ENCODE measurements at places on chromosomes 2 and 18. TPM values are rescaled to one million over a fixed set of nuclear protein-coding genes. Genes with fewer than 3 reads are reported as not detected.

DNA sequence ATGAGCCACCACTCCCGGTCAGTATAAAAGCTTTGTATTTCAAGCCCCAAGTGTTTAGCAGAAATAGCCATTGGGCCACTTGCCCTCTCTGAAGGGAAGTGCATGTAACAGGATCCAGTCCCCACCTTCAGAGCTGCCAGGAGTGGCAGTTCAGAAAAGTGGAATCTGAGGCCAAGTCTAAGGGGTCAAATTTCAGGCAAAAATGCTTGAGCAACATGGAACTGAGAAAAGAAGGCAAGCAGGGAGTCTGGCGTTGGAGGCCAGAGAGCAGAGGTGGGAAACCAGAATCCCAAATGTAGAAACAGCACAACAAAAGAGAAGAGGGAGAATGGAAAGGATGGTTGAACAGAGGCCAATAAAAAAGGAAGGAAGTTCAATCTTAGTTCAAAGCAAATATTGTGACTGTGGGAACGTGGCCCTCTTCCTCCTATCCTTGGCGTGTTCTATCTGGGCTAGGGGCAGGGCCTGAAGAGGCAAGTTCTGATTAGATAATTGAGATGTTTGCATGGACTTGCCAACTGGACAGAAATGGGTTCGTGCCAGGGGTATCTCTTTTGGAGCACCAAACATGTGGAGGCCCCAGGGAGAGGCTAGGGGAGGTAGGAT lies 102.2 kb downstream of the AP1S3 start:
- no peak for DNase-seq
- H3K27ac ChIP-seq, result no peak overlapping the region
- H3K4me1 ChIP-seq, result no peaks in the 10 kb centered on the region
- H3K36me3 ChIP-seq, result no peaks in the 10 kb centered on the region
- H3K27me3 ChIP-seq, result no peaks in the 10 kb centered on the region
- no peak overlapping the region for H3K4me3 ChIP-seq

DNA sequence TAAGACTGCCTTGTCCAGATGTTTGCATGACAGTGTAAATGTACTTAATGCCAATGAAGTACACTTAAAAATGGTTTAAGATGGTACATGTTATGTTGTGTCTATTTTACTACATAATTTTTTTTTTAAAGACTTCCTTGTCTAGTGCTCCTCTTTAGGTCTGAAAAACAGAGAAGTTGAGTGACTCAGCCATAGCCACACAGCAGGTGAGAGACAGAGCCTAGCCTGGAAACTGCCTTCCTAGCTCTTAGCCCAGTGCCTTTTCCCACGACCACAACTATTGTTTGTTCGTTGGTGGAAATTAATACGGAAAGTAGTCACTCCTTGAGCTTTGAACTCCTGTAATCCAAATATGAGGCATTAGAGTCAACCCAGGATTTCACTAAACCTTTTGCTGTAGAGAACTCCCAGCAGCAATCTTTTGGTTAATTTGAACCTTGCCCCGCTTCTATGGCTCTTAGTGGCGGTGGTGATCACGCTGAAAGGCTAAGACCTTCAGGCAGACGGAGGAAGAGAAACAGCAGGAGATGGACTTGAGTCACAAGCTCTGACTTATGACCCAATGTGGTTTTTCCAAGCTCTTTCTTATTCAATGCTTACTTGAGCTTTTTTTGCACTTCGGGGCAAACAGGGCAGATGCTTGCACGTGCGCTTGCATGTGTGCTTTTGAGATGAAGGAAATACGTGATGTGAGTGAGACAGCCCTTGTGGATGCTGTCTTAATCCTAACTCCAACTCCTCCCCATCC lies 21.2 kb downstream of the TRIB2 start:
- H3K4me1 ChIP-seq, result peaks cover 20% of the 10 kb centered on the region
- DNase-seq, result no peak
- no peaks in the 10 kb centered on the region for H3K27me3 ChIP-seq
- peak overlapping the region; percentile 77 for H3K27ac ChIP-seq
- no peak overlapping the region for H3K4me3 ChIP-seq
- peaks cover 84% of the 10 kb centered on the region for H3K36me3 ChIP-seq

GRCh38 chr2:69163109-69163508 lies 150.1 kb downstream of the ANTXR1 start:
- H3K4me3 ChIP-seq, result no peak overlapping the region
- H3K36me3 ChIP-seq, result no peaks in the 10 kb centered on the region
- H3K27ac ChIP-seq, result peak overlapping the region; percentile 9
- no peaks in the 10 kb centered on the region for H3K27me3 ChIP-seq
- DNase-seq, result no peak
- peaks cover 50% of the 10 kb centered on the region for H3K4me1 ChIP-seq

GRCh38 chr18:54528942-54529376 lies 62.1 kb upstream of the DYNAP start:
- H3K27ac ChIP-seq, result no peak overlapping the region
- no peaks in the 10 kb centered on the region for H3K36me3 ChIP-seq
- no peaks in the 10 kb centered on the region for H3K27me3 ChIP-seq
- no peak for DNase-seq
- no peaks in the 10 kb centered on the region for H3K4me1 ChIP-seq

DNA sequence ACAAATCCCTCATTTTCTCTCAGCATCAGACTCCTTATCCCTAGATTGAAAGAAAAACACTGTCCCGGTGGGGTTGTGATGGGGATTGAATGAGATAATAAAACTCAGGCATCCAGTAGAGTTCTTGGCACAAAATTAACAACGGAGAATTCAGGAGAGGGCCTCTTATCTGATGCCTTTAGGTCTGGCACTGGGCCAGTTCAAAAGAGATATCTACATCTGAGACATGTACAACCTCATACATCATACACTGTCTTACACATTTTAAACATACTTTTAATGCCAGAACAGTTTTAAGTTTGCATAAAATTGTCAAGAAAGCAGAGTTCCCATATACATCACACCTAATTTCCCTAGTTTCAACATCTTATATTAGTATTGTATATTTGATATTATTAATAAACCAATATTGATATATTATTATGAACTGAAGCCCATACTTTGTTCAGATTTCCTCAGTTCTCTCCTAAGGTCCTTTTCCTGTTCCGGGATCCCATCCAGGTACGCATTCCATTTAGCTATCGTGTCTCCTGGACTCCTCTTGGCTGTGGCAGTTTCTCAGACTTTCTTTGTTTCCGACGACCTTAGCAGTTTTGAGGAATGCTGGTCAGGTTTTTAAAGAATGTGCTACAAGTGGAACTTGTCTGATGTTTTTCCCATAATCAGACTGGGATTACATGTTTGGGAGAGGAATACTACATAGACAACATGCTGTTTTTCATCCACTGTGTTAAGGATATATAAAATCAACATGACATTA lies 27.8 kb downstream of the NXPH2 start:
- no peaks in the 10 kb centered on the region for H3K4me1 ChIP-seq
- DNase-seq, result no peak
- no peaks in the 10 kb centered on the region for H3K36me3 ChIP-seq
- H3K4me3 ChIP-seq, result no peak overlapping the region
- no peak overlapping the region for H3K27ac ChIP-seq

- no peak overlapping the region for H3K27ac ChIP-seq
- no peaks in the 10 kb centered on the region for H3K4me1 ChIP-seq
- H3K36me3 ChIP-seq, result no peaks in the 10 kb centered on the region
- DNase-seq, result no peak
- H3K4me3 ChIP-seq, result no peak overlapping the region
These were observed 238.2 kb upstream of the SOX11 start for GRCh38 chr2:5454051-5454390.

DNA sequence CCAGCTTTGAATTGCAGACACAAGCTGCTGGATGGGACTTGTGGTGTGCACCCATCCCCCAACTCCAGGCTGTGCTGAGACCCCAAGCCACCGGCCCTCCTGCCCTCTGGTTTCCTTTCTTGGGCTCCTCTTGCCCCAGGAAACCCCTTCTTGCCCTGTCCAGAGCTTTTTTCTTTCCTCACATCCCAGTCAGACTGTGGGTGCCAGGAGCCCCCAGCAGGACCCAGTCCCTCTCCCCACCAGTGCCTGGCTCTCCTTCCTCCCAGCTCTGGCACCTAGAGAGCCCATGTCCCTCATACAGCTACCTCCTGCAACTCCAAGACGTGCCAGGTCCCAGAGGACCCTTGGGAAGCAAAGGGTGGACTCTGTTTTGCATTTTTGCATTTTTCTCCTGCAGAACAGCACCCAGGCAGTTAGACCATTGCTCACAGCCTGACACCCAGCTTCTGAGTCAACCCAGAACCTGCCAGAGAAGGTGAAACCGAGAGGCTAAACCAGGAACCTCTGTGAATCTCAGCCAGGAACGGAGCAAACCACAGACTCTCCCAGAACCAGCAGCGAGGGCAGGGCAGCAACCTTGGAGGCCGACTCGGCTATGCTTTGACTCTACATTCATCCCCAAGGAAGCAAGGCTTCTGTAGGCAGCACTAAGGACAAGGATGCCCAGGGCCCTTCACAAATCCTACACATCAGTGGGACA lies 221.1 kb downstream of the ANAPC1 start:
- no peak overlapping the region for H3K4me3 ChIP-seq
- DNase-seq, result no peak
- no peaks in the 10 kb centered on the region for H3K4me1 ChIP-seq
- no peak overlapping the region for H3K27ac ChIP-seq
- H3K27me3 ChIP-seq, result no peaks in the 10 kb centered on the region

Gene SLC23A3
- 2.1 TPM for total RNA-seq

Gene TMEM169
- 0.11 TPM for total RNA-seq

DNA sequence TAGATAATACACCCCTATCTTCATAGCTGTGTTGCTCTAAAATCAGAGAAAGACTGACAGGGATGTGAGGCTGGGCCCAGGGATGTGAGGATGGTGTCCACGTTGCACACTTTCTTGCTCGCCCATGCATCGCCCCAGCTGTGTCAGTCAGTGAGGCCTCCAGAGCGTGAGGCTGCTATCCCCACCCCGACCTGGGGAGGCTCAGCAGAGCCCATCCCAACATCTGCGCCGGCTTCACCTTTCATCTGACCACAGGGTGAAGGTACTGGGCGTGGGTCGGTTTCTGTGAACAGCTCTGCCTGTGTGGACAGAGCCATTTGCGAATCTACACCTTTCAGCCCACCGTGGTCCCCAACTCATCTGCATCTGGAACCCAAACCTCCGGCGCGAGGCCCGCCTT lies 255.7 kb downstream of the HDAC4 start:
- peaks cover 2% of the 10 kb centered on the region for H3K4me1 ChIP-seq
- H3K27ac ChIP-seq, result no peak overlapping the region
- DNase-seq, result no peak
- no peak overlapping the region for H3K4me3 ChIP-seq
- peaks cover 89% of the 10 kb centered on the region for H3K36me3 ChIP-seq

DNA sequence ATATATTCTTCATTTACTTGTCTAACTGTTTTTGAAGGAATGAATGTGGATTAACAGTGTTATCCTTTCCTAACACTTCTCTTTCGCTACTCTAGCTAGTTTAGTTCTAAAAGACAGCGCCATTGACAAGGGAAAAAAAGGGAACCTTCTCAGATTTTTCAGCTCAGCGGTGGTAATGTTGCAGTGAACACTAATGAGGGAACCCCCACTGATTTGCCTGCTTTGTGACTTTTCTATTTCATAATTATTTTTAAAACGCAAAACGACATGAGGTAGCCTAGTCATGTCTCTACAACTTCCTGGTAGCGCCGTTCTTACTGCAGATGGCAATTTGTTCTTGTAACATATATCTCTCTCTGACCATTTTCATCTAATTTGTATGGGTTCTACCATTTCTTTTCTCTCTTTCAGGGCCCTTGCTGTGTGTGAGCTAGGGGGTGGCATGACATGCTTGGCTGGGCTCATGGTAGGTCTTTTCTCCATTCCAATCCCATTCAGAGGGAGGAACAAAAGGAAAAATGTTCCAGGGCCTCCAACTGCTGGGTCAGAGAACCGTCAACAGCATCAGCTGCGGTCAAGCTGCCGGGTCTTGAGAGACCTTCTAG lies 235.5 kb upstream of the SIX3 start:
- no peak overlapping the region for H3K27ac ChIP-seq
- H3K27me3 ChIP-seq, result no peaks in the 10 kb centered on the region
- no peak overlapping the region for H3K4me3 ChIP-seq
- no peaks in the 10 kb centered on the region for H3K36me3 ChIP-seq
- no peak for DNase-seq
- no peaks in the 10 kb centered on the region for H3K4me1 ChIP-seq

Gene STARD6
- not detected for total RNA-seq

Gene MRO
- total RNA-seq, result 3.0 TPM

- no peaks in the 10 kb centered on the region for H3K4me1 ChIP-seq
- no peak for DNase-seq
- H3K4me3 ChIP-seq, result no peak overlapping the region
- no peak overlapping the region for H3K27ac ChIP-seq
- no peaks in the 10 kb centered on the region for H3K36me3 ChIP-seq
These were observed 126.2 kb downstream of the TPO start for GRCh38 chr2:1539441-1539840.

DNA sequence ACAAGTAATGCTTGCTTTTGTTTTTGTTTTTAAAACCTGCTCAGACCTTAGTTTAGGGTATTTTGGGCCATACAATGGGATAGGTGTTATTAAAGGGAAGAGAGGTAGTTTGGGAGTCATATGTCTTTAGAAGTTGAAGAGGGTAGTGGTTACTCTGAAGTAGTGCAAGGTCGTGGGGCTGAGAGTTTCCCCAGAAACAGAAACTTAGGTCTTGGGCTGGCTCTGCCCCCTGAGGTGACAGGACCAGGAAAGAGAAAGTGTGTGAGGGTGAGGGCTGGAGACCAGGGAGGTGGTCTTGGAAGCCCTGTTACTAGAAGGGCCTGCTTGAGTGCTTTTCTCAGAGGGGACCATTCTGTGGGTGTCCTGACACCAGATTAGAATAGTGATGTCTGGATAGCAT lies 500.5 kb upstream of the SPHKAP start:
- DNase-seq, result no peak
- H3K4me3 ChIP-seq, result no peak overlapping the region
- no peaks in the 10 kb centered on the region for H3K27me3 ChIP-seq
- no peak overlapping the region for H3K27ac ChIP-seq

Gene ZNF512
- 18.2 TPM for total RNA-seq

DNA sequence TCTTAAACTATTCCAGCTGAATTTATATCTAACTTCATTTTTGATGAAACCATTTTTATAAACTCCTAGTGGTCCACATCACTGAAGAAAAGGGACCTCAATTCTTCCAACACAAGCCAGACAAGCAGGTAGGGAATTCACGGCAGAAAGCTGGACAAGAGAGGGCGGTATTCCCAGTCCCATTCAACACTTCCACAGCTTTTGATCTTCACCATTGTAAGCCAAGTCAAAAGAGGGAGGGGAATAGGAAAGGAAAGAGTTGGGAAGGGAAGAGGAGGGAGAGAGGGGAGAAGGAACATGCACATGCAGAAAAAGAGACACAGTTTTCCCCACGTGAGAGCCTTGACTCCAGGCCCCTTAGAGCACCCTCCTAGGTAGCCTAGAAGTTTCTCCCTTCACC lies 77.4 kb downstream of the CCBE1 start:
- H3K27me3 ChIP-seq, result no peaks in the 10 kb centered on the region
- no peak overlapping the region for H3K4me3 ChIP-seq
- H3K36me3 ChIP-seq, result no peaks in the 10 kb centered on the region
- H3K4me1 ChIP-seq, result peaks cover 5% of the 10 kb centered on the region
- no peak overlapping the region for H3K27ac ChIP-seq

Gene SP5
- not detected for total RNA-seq

Gene FIGN
- 10.0 TPM for total RNA-seq

- H3K4me3 ChIP-seq, result no peak overlapping the region
- no peaks in the 10 kb centered on the region for H3K36me3 ChIP-seq
- peaks cover 19% of the 10 kb centered on the region for H3K4me1 ChIP-seq
These were observed 136.9 kb downstream of the COPS8 start for GRCh38 chr2:237222601-237223041.

Gene ITPRIPL1
- 1.4 TPM for total RNA-seq
